Fibroblast of pulmonary artery (primary cell): ENCODE measurements at places on chromosomes 5 and 9.

GRCh38 chr5:154898210-154898609, 39.8 kb downstream of the CNOT8 start:
- no peak for DNase-seq

- no peak for DNase-seq
These were observed 114.9 kb downstream of the NMUR2 start for GRCh38 chr5:152290181-152290580.

GRCh38 chr5:136275601-136276000, 82.6 kb upstream of the SMIM32 start:
- DNase-seq = no peak

GRCh38 chr9:571066-571465, 270.4 kb upstream of the DMRT1 start:
- no peak for DNase-seq

DNA sequence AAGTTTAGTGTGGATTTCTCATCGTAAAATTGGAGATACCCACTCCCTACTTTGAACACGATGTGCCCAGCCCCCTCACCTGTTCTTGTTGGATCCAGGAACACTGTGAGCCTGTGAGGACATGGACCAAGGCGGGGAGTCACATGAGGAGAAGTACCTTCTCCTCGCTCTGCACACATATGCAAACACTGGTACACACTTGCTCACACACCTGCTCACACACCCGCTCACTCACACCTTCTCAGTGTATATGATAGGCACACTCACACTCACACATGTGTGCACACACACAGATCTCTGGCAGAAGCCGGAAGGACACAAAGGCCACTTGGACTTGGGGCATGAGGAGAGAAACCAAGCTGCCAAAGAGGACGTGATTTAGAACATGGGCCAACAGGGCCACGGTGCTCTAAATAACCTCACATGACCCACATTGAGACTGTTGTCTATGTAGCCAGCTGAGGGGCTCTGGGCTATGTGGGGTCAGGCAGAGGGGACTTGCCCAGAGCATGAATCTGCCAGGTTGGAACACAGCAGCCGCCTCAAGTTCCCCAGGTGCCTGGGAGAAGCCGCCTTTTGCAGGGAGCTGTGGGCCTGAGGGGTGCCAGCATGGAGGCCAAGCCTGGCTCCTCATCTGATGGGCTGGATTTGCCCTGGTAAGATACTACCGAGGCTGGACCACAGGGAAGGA, 283.0 kb upstream of the IRX4 start:
- DNase-seq = no peak

GRCh38 chr9:23524607-23525155, 301.4 kb downstream of the ELAVL2 start:
- DNase-seq = no peak

GRCh38 chr5:149544028-149544420, 7.2 kb downstream of the CSNK1A1 start:
- no peak for DNase-seq

- no peak for DNase-seq
These were observed 89.3 kb downstream of the MARCHF11 start for GRCh38 chr5:16090270-16090669.

- DNase-seq = no peak
These were observed 376.7 kb downstream of the DNAH5 start for GRCh38 chr5:13567819-13568218.

DNA sequence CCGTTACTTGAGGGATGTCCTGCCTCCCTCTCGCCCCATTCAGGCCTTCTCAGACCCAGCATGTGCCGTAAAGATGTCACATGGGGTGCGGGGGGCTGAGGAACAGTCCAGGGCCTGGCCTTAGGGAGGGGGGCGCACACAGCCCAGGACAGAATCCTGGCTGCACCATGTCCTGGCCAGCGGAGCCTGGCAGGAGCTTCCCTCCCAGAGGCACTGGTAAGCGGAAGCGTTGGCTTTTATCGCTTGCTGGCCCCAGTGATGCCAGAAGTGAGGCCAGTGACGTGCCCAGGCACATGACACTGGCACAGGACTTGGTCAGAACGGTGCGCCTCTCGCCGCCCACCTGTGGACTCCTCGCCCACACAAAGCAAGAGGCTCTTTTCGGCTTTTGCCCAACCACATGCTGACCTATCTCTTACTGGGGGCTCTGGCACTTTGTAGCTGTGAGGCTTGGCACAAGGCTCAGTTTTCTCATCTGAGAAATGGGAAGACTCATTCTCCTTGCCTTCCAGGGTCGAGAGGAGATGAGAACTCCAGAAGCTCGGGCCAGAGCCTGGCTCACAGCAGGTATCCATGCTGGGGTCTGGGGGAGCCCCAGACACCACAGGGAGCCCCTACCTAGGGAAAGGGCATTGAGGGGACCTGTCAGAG, 59.0 kb downstream of the LMX1B start:
- DNase-seq = no peak

DNA sequence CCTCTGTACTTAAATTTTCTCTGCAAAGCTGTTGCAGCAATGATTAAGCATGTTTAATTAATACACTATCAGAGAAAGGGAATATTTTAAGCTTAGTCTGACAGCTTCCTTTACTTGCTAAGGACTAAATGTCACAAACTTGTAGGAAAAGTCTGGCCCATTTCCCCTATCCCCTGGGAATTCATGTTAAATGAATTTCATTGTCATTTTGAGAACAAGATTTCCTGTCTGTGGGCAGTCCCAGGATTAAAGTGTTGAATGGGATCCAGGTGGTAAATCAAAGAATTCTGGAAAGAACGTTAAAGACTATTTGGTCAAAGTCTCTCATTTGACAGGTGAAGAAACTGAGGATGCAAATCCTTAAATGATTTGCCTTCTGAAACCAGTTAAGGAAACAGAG, 214.8 kb downstream of the MPDZ start:
- DNase-seq = no peak

DNA sequence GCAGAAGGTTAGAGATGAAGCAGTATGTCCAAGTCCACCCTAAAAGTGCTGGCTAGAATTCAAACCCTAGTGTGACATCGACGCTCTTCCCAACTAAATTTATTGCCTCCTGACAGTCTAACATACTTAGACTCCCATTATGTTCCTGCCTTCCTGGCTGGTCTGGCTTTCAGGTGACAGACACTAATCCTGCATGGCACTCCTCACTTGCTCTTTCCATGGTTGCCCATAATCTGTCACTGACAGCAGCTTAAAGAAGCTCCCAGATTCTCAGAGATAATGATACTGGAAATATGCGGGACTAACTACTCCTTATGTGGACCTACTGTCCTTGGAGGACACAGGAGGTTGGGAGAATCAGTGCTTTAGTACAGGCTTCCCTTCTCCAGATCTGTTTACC, 41.7 kb upstream of the HTR1A start:
- no peak for DNase-seq

DNA sequence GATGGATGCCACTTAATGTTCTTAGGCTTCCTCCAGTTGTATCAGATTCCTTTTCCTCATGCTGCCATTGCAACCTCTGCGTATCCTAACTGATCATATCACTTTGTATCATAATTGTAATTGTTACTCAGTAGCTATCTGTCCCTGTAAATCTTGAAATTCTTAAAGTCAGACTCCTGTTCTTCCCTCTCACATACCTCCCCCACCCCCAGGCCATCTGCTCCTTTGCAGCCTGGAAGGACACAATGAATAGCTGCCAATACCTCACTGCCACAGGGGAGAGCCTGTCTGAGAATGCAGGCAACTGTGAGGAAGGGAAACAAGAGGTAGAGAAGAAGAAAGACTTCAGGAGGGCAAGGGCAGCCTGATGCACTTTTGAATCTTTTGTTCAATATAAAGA, 228.5 kb downstream of the ENC1 start:
- no peak for DNase-seq

- no peak for DNase-seq
These were observed 8.8 kb upstream of the CEP72 start for GRCh38 chr5:603081-603998.

- DNase-seq = peak; percentile 39
These were observed 26.0 kb upstream of the MAST4 start for GRCh38 chr5:66570201-66570600.

- DNase-seq = no peak
These were observed 75.9 kb downstream of the NFIB start for GRCh38 chr9:14238079-14238478.

GRCh38 chr9:117681888-117682287, 22.3 kb upstream of the TLR4 start:
- no peak for DNase-seq

DNA sequence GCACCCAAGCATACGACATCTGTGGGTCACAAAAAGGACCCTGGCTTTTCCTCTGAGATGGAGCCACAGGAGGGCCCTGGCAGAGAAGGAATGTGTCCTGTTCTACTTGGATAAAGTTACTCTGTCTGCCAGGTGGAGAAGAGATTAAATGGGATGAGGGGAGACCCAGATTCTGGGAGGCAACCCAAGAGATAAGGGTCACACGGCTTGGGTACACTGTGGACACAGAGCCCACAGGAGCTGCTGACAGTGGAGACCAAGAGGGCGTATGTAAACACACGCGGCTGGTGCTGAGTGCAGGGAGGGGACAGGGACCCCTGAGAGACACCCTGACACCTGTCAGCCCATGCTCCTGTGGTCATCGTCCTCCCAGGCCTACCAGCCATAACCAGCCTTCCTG, 6.2 kb downstream of the CDK20 start:
- DNase-seq = no peak

DNA sequence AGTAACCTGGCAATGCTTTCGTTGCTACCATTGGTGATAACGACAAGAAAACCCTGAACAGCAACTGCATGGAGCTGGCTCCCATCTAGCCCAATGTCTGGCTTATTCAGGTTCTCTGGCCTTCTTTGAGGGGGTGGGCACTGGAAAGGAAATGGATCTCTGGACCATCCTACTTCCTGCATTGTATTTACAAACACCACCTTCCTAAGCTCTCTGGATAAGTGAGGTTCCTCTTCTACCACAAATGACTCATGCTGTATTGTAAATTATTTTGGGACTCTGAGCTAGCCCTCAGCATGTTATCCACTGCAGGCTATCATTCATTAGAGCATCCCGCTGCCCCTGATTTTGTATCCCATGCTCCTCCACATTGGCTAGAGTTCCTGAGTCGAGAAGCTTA, 136.9 kb upstream of the KLF9 start:
- DNase-seq = no peak

DNA sequence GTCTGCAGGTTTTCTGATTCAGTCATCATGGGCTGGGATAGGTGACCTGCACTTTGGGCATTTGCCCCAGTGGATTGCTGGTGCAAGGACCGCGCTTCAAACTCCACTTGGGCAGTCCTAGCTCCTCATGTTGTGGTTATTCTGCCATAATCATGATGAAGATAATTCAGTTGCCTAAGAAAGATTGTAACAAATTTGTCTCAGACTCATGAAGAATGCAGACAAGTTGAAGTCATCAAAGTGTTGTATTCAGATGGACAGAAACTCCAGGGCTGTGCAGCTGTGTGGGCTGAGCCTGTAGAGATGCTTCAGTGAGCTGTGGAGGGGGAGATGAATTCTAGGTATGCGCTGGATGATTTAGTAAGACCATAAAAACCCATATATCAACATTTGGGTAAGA, 38.5 kb downstream of the TARS1 start:
- DNase-seq = no peak

GRCh38 chr9:2697492-2697891, 19.8 kb upstream of the KCNV2 start:
- DNase-seq = no peak

DNA sequence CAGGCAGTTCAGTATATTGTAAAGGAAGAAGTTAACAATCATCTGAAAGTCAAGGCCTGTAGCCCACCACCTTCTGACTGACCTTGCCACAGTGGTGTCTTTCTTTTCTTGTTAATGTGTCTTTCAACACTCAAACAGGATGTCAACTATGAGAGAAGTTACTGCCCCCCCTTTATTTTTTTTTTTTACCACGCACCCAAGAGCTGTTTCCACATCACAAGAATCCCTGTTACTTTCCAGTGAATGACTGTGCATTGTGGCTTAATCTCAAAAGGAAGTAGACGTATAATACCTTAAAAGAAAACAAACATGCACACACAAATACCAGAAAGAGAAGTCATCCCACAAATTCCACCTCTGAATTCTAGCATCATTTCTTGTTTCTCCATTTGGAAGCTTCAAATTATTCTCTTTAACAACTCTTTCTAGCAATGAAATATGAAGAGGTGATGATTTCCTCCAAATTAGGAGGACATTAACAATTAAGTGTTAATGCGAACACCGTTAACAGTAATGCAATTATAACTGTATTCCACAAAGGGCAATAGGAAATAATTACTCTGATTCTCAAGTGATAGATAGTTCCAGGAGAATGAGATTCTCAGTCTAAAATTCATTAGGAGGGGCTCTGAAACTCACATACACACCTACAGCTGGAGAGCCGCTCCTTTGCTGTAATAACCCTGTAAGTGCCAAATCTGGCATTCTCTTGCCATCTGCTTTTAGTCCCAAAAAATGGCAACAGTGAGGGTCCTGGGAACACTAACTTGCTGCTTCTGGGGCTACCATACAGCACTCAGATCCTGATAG, 201.0 kb downstream of the EFNA5 start:
- peak; percentile 98 for DNase-seq

DNA sequence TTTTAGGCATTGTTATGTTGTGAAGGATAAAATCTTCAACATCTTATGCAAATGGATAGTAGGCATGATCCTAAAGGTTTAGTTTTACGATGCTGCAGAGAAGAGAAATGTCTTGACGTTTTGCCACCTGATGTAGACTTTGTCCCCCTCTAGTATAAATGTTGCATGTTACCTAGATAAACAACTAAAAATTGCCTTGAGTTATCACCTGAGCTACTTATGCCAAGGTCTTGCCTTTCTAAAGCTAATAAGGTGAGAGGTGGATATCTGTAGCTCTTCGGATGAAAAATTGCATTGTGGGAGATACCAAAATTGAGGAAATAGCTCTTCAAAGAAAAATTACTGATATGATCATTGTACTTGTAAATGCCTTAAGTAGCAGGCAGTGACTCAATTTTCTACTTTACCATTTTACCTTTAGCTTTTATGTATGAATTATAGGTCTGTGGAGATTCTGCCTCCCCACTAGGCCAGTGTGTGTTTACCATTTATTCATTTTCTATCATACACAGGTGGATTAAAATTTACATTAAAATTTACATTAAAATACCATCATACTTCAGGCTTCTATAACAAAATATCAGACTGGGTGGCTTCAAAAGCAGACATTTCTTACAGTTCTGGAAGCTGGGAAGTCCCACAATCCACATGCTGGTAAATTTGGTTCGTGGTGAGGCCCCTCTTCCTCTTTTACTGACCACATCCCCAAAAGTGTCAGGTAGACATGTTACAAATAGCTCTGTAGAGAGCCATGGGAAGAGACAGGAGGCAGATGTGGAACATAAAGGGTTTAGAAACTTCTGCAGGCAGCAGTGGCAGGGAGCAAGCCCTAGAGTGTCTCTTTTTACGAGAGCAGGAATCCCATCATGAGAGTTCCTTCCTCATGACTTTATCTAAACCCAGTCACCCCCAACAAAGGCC, 100.7 kb upstream of the ERBIN start:
- DNase-seq = no peak

GRCh38 chr5:138491669-138492559, 26.6 kb downstream of the EGR1 start:
- DNase-seq = peak; percentile 90

- DNase-seq = no peak
These were observed 45.7 kb downstream of the WNK2 start for GRCh38 chr9:93229636-93230035.
